ENCODE measurements at places on chromosomes 4 and X. TPM values are rescaled to one million over a fixed set of nuclear protein-coding genes. Genes with fewer than 3 reads are reported as not detected.
A peak's percentile ranks its signal among the peaks of the same experiment; 100 is the strongest.

- no peak for DNase-seq
Measured at GRCh38 chrX:149979126-149979644, 40.9 kb upstream of the EOLA2 start.

DNA sequence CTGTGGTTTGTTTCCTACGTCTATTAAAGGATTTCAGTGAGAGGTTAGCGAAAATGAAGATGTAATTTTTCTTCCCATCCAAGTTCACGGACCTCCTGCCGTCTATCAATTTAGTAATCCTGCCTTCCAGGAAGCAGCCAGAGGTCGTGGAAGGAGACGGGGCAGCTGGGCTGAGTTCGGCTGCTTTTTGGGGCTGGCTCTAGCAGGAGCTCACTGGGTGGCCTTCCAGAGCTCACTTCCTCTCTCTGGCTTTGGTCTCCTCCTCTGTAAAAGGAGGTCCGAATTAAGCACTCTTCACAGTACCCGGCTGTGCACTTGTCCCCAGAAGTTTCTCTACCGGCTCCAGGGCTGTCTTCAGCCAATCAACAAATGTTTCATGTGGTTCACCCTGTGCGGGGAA lies 295.4 kb downstream of the BCOR start:
- no peak for DNase-seq

GRCh38 chrX:15866147-15866546 lies 11.5 kb upstream of the AP1S2 start:
- DNase-seq, result no peak

GRCh38 chrX:10538831-10539230 lies 81.6 kb downstream of the MID1 start:
- DNase-seq, result no peak

DNA sequence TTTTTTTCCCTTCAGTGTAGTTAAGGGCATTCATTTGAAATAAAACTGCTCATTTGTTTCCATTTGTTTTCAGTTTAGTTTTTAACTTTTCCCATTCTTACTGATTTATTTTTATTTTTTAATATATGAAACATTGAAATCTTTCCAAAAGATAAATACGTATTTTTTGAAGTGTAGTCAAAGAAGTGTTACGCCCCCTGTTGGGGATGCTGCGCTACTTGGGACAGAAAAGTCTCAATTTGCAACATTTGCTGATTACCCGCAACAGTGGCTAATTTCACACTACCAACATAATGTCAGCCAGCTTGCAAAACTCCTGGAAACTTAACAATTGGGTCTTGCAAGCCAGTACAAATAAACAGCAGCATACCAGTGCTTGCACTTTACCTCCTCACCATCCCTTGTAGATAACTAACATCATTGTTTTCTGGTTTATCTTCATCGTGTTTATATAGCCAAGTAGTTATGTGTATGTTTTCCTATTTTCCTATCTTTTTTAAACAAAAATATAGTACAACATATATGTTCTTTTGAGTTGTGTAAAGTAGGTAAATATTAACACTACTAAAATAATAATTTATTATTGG lies 158.6 kb downstream of the STPG2 start:
- no peak for DNase-seq

- DNase-seq, result no peak
Measured at GRCh38 chrX:133608406-133608805, 193.1 kb upstream of the GPC4 start.

DNA sequence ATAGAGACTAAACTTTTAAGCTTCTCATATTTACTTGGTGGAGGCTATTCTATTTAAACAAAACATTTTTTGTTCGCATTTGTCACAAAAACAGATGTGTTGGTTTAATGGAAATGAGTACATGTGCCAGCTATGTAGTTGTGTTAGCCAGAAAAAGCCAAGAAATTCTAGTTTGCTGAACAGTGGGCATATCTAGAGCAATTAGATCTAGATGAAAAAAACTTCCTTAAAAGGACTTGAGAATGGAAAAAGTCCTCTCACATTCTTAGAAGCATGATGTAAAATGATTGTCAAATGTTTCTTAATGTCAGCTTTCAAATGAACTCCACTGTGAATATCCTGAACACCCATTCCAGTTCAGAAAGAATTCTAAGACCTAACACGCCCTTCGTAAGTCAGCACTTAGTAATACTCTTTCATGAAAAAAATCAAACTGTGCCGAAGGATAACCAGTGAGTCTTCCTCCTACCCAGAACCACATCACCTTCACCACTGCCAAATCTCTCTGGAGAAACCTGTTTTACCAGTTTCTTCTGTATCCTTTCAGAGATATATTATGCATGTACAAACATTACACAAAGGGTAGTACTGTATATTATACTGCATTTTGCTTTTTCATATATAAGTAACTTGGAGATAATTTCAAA lies 28.2 kb downstream of the PHKA1 start:
- DNase-seq, result no peak

DNA sequence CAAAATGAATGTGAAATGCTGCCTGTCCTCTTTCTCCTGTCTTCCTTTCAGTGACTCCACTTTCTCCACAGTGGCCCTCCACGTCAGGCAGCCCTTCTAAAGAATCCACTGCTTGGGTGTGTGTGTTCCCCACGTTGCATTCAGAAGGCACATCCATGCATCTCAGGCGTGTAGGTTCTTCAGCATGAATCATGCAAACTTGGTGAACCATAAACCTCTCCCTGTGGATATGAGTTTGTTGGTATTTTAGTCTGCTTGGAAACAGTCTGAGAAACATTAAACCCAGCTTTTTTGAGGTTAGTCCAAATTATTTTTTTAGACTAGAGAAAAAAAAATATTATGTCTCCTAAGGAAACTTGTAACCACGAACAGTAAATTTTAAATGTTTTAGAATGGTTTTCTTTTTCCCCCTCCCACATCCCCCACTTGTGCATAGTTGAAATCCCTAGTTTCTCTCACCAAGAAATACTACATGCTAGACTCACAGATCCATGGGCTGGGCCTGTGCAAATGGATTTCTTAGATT lies 251.6 kb downstream of the CBR4 start:
- DNase-seq, result no peak

DNA sequence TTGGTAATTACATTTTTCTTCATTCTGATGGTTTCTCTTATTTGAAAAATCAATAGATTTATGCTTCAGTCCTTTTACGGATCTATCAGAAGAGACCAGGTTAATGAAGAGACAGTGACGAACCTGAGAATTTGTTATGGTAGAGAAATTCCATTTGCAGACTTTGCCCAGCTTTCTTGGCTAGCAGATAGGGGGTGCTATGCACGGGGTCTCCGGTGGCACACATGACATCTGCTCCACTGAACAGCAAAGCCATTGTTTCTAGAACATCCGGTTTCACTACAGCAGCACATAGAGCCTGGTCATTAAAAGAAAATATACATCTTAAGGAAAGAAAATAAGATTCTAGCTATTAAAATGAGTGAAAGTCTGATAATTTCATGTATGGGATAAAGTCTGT lies 85.1 kb downstream of the ARAP2 start:
- no peak for DNase-seq

DNA sequence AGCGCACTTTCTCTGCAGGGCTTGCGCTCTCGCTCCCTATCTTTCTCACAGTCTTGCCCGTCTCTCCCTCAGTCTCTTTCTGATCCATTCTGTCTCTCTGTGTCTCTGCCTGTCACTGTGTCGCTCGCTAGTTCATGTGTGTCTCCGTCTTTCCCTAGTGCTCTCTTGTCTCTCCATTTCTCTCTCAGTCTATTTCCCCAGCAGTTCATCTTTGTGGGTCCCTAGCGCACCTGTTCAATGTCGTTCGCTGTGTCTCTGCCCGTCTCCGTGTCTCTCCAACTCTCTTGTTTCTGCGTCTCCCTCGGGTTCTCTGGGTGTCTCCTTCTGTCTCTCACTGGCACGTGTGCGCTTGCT lies 1.5 kb downstream of the GPR101 start:
- no peak for DNase-seq

DNA sequence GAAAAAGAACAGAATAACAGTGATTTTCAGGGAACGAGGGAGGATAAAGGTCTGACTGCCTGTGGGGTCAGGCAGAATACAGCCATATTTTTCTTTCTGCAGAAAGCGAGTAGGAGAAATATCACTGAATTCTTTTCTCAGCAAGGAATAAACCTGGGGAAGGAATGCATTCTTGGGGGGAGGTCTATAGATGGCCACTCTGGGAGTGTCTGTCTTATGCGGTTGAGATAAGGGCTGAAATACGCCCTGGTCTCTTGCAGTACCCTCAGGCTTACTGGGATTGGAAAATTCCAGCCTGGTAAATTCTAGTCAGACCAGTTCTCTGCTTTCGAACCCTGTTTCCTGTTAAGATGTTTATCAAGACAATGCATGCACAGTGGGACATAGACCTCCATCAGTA lies 26.3 kb downstream of the CNGA1 start:
- DNase-seq, result no peak

DNA sequence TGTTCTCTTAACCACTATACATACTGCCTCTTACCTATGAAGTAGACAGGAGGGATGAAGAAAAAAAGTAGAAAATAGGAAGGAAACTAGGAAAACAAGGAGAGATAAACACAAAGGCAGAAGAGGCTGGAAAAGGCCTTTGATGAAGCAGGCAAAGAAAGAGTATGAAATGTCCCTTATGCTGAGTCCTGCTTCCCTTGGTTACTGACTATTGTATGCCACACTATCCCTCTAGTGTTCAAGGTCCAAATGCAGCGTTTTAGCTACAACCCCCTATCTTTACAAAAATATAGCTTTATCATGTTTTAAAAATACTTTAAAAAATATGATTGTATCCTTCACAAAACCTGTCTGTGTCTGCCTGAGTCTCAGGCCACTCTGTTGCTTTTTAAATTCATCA lies 233.1 kb downstream of the CAMK2D start:
- no peak for DNase-seq

GRCh38 chr4:98688411-98689290 lies 30.2 kb upstream of the TSPAN5 start:
- DNase-seq, result no peak

- no peak for DNase-seq
Measured at GRCh38 chrX:24646745-24647182, 383 bp downstream of the PCYT1B start.

GRCh38 chrX:96756491-96756890 lies 71.8 kb downstream of the DIAPH2 start:
- no peak for DNase-seq

- DNase-seq, result no peak
Measured at GRCh38 chrX:130869239-130869638, 33.8 kb downstream of the ENOX2 start.

GRCh38 chr4:110344165-110344564 lies 131.8 kb upstream of the ENPEP start:
- DNase-seq, result peak; percentile 9

DNA sequence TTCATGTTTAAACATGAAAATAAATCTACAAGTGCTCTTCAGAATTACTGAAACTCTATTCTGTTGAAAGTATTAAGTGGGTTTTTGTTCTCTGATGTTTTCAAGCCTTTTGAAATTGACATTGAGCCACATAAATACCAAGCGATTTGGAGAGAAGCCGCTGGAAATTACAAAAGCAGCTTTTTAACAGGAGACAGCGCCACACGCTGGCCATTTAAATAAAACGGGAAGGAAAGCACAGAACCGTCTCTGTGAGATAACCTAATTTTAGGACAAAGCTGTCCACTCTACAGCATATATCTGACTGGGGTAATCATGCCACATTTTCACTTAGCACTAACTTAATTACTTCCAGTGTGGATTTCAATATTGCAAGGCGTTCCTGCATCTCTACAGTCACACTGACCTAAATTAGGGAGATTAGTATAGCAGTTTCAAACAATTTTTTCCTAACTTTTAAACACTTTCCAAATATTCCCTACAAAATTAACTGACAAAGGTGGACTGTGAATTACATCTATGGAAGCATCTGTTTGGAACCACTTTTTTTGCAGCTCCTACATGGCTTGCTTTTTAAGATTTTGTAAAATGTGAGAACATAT lies 6.8 kb upstream of the ANOS1 start:
- DNase-seq, result peak; percentile 50

- no peak for DNase-seq
Measured at GRCh38 chr4:38190717-38191178, 230.6 kb downstream of the PTTG2 start.

- DNase-seq, result no peak
Measured at GRCh38 chr4:139521754-139522401, 34.1 kb downstream of the SETD7 start.

- no peak for DNase-seq
Measured at GRCh38 chrX:68084765-68085164, 348.5 kb downstream of the OPHN1 start.

- DNase-seq, result no peak
Measured at GRCh38 chr4:12716896-12717295, 767.2 kb downstream of the RAB28 start.

- DNase-seq, result no peak
Measured at GRCh38 chrX:107450823-107451509, 1.5 kb downstream of the FRMPD3 start.

- DNase-seq, result no peak
Measured at GRCh38 chr4:138595731-138596460, 353.7 kb upstream of the SLC7A11 start.

DNA sequence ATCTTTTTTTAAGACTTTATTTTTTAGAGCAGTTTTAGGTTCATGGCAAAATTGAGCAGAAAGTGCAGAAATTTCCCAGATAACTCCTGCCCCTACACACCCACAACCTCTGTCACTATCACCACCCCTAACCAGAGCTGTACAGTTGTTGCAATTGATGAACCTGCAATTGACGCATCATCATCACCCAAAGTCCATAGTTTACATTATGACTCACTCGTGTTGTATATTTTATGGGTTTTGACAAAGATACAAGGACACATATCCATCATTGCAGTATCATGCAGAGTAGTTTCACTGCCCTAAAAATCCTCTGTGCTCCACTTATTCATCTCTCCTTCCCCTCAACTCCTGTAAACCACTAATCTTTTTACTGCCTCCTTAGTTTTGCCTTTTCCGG lies 34.5 kb upstream of the WAS start:
- no peak for DNase-seq

DNA sequence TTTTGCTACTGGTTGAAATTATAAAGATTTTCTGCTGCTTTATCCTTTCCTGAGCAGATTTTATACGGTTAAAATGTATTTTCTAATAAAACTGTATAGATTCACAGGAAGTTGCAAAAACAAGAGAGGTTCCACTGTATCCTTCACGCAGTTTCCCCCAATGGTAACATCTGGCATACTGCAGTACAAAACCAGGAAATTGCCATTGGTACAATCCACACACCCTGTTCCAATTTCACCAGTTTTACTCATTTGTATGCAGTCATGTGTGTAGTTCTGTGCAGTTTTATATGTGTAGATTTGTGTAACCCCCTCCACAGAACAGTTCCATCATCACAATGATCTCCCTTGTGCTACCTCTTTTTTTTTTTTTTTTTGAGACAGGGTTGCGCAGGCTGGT lies 20.0 kb downstream of the DDX3X start:
- DNase-seq, result no peak

GRCh38 chrX:107704181-107704580 lies 71.4 kb downstream of the TSC22D3 start:
- no peak for DNase-seq

The SYNPO2 gene
- 11.8 TPM for total RNA-seq

The STATH gene
- total RNA-seq, result not detected

The ATP10D gene
- 9.1 TPM for total RNA-seq

The PABPC1L2B gene
- not detected for total RNA-seq

The FAM184B gene
- total RNA-seq, result 0.18 TPM

The UGT2A1 gene
- total RNA-seq, result not detected

The SMIM10 gene
- total RNA-seq, result 1.6 TPM

The DUSP9 gene
- total RNA-seq, result not detected

The USP17L24 gene
- not detected for total RNA-seq

The KLHL13 gene
- 6.3 TPM for total RNA-seq

The SOD3 gene
- total RNA-seq, result 28.2 TPM

The CNKSR2 gene
- total RNA-seq, result 0.15 TPM

The AWAT1 gene
- not detected for total RNA-seq

The STARD8 gene
- total RNA-seq, result 1.7 TPM

The LRRC66 gene
- total RNA-seq, result 10.2 TPM

The HEPH gene
- total RNA-seq, result 301 TPM

The USP46 gene
- 12.6 TPM for total RNA-seq

The COX7B2 gene
- total RNA-seq, result not detected

The GAGE2A gene
- not detected for total RNA-seq
